ENCODE measurements at places on chromosomes 7 and 10. TPM values are rescaled to one million over a fixed set of nuclear protein-coding genes. Genes with fewer than 3 reads are reported as not detected.

Gene GTPBP4
- polyA plus RNA-seq = 32.0 TPM

Gene BMPER
- polyA plus RNA-seq = 4.5 TPM

Gene SMIM30
- polyA plus RNA-seq = 73.3 TPM

- no peak for DNase-seq
Observed at GRCh38 chr7:77877791-77878190, 79.2 kb downstream of the PHTF2 start.

DNA sequence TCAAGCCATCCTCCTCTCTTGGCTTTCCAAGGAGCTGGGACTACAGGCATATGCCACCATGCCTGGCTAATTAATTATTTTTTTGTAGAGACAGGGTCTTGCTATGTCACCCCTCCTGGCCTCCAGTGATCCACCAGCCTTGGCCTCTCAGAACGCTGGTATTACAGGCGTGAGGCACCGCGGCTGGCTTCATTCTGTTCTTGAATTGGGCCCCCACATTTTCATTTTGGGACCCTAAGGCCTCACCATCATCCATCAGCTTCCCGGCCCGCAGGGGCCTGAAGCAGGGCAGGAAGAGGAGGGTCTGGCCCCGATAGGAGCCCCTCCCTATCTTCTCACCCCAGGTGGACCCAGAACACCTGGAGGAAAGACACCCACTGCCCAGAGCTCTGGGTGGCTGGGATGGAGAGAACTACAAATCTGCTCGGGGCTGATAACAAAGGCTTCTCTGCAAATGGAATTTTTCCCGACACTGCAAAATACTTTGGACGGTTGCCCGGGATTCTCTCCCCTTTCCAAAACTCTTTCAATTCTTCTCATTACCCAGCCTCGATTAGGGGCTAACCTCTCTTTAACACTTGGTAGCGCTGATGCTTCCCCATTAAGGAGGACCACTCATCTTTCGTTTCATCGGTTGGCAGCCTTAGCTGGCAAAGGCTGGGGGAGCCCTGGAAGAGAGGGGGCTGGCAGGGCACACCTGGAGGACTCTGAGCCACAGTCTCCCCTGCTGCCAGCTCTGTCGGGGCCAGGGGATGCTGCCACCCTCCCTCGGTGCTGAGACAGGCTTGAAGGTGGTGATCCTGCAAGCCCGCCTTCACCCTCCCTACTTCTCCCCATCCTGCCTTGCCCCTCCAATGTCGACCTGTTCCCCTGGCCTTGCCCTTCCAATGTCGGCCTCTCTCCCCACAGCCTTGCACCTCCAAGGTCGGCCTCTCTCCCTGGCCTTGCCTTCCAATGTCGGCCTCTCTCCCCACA lies 81.0 kb upstream of the GNA12 start:
- no peak for DNase-seq

DNA sequence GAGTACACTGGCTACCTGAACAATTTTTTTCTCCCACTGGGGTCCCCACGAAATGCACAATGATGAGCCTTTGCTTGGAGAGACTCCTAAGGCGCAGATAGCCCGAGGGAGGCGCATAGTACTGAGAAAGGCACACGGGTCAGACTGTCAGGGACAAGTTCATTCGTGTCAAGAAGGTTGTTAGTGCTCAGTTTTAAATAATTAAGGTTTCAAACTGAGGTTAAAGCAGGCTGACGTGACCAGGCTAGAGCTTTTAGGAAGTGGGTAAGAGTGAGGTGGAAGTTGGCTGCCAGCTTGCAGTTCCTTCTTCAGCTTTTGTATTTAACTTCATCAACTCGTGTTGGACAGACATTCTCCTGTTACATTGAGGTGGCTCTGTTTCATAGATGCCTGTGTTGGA lies 31.6 kb downstream of the RBM33 start:
- DNase-seq = no peak

Measured in thymus (tissue), 14 donors.